ENCODE measurements at places on chromosomes 1 and 21.

- no peak for DNase-seq
These were observed 48.3 kb downstream of the DDR2 start for GRCh38 chr1:162680419-162681121.

DNA sequence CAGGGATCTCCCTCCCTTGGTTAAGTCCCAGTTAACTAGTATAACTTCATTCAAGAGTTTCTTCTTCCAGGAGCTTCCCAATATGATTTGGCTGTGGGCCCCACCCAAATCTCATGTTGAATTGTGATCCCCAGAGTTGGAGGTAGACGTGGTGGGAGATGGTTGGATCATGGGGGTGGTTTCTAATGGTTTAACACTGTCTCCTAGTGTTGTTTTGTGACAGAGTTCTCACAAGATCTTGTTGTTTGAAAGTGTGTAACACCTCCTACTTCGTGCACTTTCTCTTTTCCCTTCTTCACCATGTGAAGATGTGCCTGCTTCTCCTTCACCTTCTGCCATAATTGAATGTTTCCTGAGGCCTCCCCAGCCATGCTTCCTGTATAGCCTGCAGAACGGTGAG, 251.8 kb upstream of the FGGY start:
- no peak for DNase-seq

DNA sequence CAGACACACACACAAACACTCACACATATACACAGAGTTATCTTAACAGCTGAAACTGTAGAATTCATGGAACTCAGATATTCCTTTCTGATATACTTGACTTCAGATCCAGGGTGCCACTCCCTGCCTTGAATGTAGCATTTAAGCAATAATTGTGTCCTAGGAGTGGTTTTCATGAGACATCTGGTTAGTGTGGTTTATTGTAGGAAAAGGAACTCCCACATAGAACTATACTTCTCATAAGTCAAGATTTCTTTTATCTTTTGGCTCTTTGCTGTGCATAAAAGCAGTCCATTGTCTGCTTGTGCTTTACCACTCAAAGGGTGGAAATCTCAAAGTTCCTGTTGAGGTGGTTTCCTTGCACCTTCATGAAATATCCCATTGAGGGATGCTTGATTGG, 272.6 kb upstream of the SGIP1 start:
- no peak for DNase-seq

GRCh38 chr1:186980400-186980799, 151.7 kb downstream of the PLA2G4A start:
- DNase-seq: no peak

DNA sequence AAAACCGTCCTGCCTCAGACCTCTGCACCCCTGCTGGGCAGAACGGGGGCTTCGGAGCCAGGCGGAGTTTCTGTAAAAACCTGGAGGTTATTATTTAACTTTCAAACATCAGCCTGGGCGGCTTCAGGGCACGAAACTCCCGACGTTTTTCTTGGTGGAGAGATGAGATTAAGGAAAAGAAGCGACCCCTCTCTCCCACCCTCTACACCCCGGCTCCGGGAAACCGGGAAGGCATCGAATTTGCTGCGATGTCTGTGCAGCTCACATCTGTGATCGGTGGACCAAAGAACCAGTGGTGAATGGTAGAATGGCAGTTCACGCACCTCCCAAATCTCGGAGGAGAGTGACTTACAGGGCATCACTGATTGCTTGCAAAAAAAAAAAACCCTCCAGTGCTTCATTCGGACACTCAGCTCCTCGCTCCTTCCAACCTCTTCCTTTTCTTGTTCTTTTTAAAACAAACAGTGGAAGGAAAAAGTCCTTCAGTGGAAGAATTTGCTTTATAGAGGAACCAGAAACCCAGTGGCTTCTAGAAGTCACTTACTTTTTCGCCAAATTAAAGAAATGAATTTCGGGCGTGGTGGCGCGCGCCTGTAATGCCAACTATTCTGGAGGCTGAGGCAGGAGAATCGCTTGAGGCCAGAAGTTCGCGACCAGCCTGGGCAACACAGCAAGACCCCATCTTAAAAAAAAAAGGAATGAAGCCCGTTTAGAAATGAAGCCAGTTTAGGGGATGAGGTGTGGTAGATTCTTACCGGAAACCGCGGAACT, 884 bp downstream of the PHACTR4 start:
- DNase-seq: peak; percentile 23

DNA sequence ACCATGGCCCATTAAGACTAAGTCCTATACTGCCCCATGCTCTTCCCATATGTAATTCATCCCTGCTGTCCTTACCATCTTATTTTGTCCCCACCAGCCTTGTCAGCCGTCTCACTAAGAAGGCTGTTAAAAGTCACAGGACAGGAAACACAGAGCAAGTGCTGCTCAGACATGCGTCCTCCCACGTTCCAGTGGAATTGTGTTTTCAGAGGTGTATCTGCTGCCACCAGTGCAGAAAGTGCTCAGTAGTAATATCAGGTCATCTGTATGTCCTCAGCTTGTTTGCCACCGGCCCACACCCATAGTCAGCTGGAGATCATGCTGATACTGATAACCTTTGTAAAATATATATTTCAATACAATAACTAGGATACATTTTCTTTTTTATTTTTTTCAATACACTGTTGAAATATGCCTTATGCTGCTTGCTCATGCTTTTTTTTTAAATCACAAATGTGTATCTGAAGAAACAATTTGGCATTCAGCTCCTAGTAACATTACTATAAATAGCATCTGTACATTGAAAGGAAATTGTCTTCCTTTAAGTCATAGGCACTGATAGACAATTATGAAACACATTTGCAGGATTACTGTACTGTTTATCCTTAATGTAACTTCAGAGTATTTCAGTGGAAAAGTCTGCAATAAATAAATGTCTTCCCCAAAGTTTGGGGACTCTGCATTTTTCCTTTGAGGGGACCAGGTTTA, 156.9 kb downstream of the EDEM3 start:
- DNase-seq: no peak

- DNase-seq: no peak
These were observed 2.7 kb downstream of the HSD11B1 start for GRCh38 chr1:209707308-209707707.

DNA sequence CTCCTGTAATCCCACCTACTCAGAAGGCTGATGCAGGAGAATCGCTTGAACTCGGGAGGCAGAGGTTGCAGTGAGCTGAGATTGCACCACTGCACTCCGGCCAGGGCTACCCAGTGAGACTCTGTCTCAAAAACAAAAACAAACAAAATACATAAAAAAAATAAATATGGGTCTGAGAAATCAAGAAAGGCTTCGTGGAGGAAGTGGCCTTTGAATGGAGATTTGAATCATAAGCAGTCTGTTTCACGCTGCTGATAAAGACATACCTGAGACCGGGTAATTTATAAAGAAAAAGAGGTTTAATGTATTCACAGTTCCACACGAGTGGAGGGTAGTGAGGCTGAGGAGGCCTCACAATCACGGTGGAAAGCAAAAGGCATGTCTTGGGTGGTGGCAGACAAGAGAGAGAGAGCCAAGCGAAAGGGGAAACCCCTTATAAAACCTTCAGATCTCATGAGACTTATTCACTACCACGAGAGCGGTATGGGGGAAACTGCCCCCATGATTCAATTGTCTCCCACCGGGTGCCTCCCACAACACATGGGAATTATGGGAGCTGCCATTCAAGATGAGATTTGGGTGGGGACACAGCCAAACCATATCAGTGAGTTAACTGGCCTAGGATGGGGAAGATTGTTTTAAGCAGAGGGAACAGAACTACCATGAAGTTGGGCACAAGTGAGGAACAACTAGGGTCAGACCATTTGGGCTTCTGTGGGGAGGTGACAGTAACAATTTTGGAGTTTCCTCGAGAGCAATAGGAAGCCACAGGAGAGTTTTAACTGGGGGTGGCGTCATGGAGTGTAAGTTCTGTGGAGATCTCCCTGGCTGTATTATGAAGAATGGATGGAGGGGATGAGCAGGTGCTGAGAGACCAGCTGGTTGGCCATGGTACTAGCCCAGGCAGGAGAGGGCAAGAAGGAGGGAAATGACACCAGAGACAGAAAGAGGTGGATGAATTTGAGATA, 22.2 kb upstream of the WNT4 start:
- no peak for DNase-seq

DNA sequence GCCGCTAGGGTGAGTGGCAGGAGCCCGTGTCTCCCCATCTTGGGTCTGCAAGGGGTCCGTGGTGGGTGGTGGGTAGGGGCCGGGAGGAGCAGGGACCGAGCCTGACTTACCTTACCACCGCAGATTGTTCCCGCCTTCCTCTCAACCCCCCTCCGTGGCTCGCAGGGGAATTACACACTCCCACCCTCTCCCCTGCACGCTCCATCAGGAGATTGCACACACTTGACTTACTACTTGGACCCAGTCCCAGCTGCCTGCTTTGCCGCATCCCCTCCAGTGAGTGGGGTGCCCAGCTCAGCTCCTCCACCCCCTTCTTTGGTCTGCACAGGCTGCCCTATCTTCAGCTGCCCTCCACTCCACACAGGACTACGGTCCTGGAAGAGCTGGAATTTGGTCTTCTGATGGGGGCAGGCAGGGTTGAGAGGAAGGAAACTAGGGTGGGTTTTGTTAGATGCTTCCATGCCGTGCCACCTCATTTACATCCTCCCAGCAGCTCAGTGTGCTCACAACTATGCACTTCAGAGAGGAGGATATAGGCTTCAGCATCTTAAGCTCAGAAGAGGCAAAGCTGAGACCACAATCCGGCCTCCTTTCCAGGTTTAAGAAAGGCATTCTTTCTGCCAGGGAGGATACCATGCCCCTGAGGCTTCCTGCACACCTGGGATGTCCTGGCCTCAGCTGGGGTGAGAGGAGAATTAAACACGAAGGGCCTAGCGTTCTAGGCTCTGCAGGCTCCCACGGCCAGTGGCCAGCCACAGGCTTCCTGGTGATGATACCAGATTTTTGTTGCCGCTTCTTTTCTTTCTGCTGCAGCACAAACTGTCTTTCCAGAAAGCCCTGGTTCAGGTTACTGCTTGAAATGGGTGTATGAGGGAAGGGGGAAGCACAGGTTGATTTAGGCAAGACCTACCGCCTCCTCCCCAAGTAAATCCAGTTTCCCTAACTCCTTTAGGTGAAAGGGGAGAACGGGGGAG, 2.3 kb downstream of the KCNC4 start:
- no peak for DNase-seq

DNA sequence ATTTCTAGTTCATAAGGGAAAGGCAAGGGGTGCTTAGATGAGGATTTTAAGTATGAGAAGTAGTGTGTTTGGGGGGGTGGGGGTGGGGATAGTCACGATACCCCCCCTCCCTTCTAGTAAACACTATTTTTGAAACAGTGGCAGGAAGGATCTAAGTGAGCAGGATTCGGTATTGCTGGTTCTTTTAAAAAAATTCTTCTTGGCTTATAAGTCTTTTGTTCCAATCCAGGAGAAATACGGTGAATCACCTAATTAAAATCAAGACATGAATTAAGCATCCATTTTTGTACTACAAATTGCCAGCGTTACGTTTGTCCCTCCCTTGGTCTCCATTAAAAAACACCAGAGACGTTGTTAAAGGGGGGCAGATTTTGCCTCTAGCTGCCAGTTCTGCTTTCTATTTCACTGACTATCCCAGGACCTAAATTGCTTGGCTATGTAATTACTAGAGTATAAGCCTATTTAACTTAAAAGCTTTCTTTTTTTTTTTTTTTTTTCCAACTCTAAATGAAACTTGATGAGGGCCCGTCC, 911 bp downstream of the LMO4 start:
- DNase-seq: no peak

GRCh38 chr1:37233606-37234005, 199.3 kb upstream of the GRIK3 start:
- DNase-seq: no peak

DNA sequence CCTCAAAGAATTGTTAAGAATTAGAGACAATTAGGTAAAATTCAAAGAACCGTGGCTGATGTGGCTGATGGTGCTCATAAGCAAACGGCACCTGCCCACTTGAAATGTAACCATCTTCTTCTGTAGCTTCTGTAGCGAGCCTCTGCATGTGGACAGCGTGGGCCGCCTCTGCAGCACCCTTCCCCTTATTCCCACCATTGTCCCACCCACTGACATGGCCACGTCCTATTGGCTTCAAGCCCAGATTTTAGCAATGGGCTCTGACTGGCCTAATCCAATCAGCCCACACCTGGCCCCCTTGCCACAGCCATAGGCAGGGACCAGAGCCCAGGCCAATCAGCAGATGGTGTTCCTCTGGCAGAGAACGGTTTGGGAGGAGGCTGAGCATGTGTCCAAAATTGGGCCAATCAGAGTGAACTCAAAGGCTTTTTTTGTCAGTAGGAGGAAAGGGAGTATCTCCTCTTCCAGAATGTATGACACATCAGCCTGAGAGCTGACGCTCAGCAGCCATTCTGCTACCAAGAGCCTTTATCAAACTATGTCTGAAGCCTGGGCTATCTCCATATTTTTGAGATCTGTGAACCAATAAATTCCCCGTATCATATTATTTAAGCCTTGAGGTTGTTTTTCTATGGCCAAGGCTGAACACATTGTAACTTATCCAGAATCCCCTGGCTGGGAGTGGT, 518.5 kb downstream of the SMYD3 start:
- DNase-seq: no peak

DNA sequence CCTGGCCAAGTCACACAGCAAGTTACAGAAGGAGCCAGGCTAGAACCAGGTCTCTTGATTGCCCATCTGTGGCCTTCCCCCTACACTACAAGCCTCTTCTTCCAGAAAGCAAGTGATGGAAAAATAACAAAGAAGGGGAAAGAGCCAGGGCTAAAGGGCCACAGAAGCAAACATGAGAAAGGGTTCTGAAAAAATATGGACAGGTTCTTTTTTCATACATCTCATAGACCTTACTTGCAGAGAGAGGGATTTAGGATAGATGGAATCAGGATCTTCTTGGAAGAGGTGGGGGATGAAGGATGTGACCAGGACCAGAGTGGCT, 3.2 kb downstream of the RHBG start:
- DNase-seq: no peak

DNA sequence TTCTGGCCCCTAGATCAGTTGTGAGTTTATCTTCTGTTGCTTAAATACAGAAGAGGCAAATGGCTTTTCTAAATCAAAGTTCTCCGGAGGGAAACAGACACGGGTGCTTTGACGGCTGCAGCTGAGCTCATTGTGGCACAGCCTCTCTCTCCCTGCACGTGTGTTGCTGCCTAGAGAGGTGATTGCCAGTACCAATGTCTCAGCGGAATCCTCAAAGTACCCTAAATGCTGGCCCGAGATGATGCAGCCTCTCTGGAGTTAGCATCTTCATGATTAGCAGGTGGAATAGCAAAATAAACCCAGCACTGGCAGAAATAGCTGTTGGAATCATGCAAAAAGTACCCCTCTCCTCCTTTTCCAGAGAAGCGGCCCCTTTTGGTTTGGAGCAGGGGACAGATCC, 192.2 kb downstream of the PRDM2 start:
- no peak for DNase-seq
